ENCODE measurements at places on chromosomes 2 and 18. TPM values are rescaled to one million over a fixed set of nuclear protein-coding genes. Genes with fewer than 3 reads are reported as not detected.

EMILIN1 gene
- total RNA-seq, result 0.95 TPM

COLEC11 gene
- total RNA-seq, result not detected

MAB21L4 gene
- total RNA-seq, result 0.43 TPM

RSAD2 gene
- 11.8 TPM for total RNA-seq

DNA sequence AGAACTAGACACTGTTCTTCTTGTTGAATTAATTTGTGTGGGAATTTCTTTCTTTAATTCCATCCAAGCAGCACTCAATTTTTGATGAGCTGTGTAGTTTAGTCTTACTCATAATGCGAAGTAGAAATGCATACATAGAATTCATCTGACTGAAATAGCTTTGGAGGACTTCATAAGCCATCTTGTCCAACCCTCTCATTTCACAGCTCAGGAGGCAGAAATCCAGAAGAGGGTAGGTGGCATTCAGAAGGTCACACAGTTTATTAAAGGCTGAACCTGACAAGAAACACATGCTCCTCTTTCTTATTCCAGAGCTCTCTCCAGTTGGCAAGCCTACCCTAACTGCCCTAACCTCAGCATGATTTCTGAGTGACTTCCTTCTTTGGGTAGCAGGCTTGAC is 169.2 kb upstream of the NOSTRIN start:
- no peak overlapping the region for H3K27ac ChIP-seq
- H3K4me1 ChIP-seq, result no peaks in the 10 kb centered on the region
- no peaks in the 10 kb centered on the region for H3K36me3 ChIP-seq
- DNase-seq, result no peak
- no peak overlapping the region for H3K4me3 ChIP-seq
- H3K27me3 ChIP-seq, result no peaks in the 10 kb centered on the region

GRCh38 chr2:95004287-95004686 is 21.2 kb upstream of the MAL start:
- H3K4me1 ChIP-seq, result no peaks in the 10 kb centered on the region
- H3K4me3 ChIP-seq, result no peak overlapping the region
- H3K27me3 ChIP-seq, result no peaks in the 10 kb centered on the region
- no peak for DNase-seq

- H3K27me3 ChIP-seq, result peaks cover under 1% of the 10 kb centered on the region
- no peaks in the 10 kb centered on the region for H3K36me3 ChIP-seq
- no peak overlapping the region for H3K27ac ChIP-seq
- no peak overlapping the region for H3K4me3 ChIP-seq
Measured at GRCh38 chr2:126893606-126894005, 5.1 kb upstream of the TEX51 start.

DNA sequence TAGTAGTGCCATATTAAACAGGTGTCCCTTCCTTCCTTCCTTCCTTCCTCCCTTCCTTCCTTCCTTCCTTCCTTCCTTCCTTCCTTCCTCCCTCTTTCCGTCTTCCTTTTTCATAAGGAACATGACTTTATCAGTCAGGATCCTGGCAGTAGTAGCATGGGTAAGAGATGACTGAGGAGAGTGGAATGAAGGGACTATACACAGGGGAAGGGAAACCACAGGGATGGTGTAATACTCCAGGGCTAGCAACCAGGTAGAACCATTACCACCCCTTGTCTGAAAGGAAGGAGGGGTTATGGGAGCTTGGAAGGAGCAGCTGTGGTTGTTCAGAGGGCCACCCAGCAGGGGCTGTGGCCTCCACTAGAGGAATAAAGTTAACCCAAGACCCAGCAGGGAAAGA is 23.2 kb upstream of the KDM3A start:
- no peak overlapping the region for H3K27ac ChIP-seq
- H3K4me1 ChIP-seq, result no peaks in the 10 kb centered on the region
- peak; percentile 49 for DNase-seq
- no peaks in the 10 kb centered on the region for H3K36me3 ChIP-seq
- peaks cover 12% of the 10 kb centered on the region for H3K27me3 ChIP-seq
- H3K4me3 ChIP-seq, result no peak overlapping the region

DNA sequence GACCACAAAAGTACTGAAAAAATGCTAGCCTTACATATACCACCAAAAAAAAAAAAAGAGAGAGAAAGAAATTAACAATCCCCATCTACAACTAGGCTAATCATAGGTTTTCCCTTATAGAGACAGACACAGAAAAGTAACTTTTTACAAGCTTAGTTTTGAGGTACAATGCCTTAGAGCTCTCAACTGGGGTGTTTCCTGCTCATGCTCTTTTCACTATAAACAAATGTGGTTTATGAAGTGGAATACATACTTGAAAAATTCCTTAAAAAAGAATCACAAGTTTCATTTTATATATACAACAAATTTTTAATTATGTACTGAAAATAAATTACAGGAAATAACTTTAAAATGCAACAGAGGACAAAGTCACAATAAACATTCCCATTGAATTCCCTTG is 82.5 kb downstream of the ATL2 start:
- no peaks in the 10 kb centered on the region for H3K4me1 ChIP-seq
- no peak overlapping the region for H3K4me3 ChIP-seq
- H3K27ac ChIP-seq, result no peak overlapping the region
- no peaks in the 10 kb centered on the region for H3K27me3 ChIP-seq
- no peak for DNase-seq

DNA sequence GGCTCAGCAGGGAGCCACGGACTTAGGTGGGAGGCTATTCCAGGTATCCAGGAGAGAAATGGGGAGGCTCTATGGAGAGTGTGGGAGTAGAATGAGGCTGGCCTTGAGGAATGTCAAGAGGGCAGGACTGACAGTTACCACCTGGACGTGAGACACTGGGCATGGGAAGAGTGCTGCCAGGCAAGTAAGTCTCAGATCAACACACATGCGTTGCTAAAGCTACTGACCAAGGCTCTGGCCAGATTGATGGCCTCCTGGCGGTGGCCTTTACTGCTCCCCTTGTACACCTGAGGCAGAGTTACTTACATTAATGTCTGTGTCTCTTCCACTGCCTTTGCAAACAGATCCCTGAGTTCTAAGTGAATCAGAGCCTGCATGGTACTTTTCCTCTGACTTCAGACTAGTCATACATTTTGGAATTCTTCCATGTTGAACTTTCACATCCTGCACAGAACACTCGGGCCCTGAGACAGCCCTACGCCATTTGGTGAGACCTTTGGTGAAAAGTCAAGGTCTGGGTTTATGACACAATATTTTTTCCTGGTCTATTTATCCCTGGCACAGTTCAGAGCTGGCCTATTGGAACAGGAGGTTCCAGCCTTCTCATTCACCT is 398.8 kb upstream of the TRIB2 start:
- no peaks in the 10 kb centered on the region for H3K36me3 ChIP-seq
- H3K27me3 ChIP-seq, result no peaks in the 10 kb centered on the region
- H3K4me1 ChIP-seq, result peaks cover 55% of the 10 kb centered on the region

DNA sequence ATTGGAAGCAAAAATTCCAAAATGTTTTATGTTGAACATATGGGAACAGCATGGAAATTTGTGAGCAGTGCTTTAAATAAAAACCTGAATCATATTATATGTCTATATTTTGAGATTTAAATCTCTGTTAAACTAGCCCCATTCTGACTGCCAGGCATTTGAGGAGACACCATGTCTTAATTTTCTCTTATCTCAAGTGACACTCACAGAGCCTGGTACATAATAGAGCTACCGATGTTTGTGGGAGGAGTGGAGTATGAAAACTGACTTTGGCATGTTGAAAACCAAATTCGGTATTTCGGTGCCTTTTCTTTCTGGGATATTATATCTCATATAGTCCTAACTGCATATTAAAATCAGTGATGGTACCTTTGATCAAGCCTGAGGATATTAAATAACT is 124.1 kb downstream of the PTPRM start:
- peaks cover 5% of the 10 kb centered on the region for H3K4me1 ChIP-seq
- no peaks in the 10 kb centered on the region for H3K36me3 ChIP-seq
- no peaks in the 10 kb centered on the region for H3K27me3 ChIP-seq
- no peak for DNase-seq

- DNase-seq, result no peak
- H3K36me3 ChIP-seq, result no peaks in the 10 kb centered on the region
- H3K27ac ChIP-seq, result no peak overlapping the region
- H3K27me3 ChIP-seq, result no peaks in the 10 kb centered on the region
- H3K4me3 ChIP-seq, result no peak overlapping the region
Measured at GRCh38 chr2:177020524-177021119, 192.0 kb upstream of the HNRNPA3 start.
